ENCODE measurements at places on chromosomes 6 and 20. TPM values are rescaled to one million over a fixed set of nuclear protein-coding genes. Genes with fewer than 3 reads are reported as not detected.

Gene CHRNA4
- not detected for total RNA-seq

Gene CPNE5
- total RNA-seq, result 0.40 TPM

Gene ADGRF1
- not detected for total RNA-seq

Gene TREM2
- not detected for total RNA-seq

Gene TSBP1
- total RNA-seq, result not detected

Gene TGM2
- total RNA-seq, result 592 TPM

Gene ULBP3
- 15.8 TPM for total RNA-seq

Gene FLRT3
- total RNA-seq, result 0.06 TPM

Gene HAO1
- total RNA-seq, result not detected

Gene CLPSL1
- not detected for total RNA-seq

Gene SRXN1
- 42.8 TPM for total RNA-seq

Gene LY6G6D
- not detected for total RNA-seq

Gene PRL
- not detected for total RNA-seq

Gene CTCFL
- not detected for total RNA-seq

Gene MPIG6B
- not detected for total RNA-seq

Gene TINAG
- not detected for total RNA-seq

Gene RGL2
- 33.5 TPM for total RNA-seq

Gene RAET1L
- not detected for total RNA-seq

Gene EYA2
- 0.50 TPM for total RNA-seq

Gene ACTL10
- total RNA-seq, result 2.6 TPM

All from aortic smooth muscle cell (primary cell).